ENCODE measurements at places on chromosomes 2 and 18. TPM values are rescaled to one million over a fixed set of nuclear protein-coding genes. Genes with fewer than 3 reads are reported as not detected.

DNA sequence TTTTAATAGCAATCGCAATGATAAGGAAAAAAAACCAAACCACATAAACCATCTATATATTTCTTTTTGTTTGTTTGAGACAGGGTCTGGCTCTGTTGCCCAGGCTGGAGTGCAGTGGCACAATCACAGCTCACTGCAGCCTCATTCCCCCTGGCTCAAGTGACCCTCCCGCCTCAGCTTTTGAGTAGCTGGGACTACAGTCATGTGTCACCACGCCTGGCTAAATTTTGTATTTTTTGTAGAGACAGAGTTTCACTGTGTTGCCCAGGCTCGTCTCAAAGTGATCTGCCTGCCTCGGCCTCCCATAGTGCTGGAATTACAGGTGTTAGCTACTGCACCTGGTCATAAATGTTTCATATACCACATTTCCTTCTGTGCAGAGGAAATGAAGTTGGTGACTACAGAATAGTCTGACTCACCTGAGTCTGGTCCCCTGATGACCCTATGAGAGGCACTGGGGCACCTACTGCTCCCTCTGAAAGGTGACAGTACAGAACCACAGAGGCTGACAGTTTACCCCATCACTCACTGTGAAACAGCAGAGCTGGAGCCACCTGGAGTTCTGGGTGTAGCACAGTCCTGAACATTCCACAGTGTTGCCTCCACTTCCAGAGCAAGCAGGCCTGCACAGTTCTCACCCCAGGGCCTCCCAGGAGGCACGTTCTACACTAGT, 183.7 kb upstream of the PXDN start:
- H3K36me3 ChIP-seq = no peaks in the 10 kb centered on the region
- no peaks in the 10 kb centered on the region for H3K4me1 ChIP-seq
- H3K27me3 ChIP-seq = no peaks in the 10 kb centered on the region
- no peak overlapping the region for H3K27ac ChIP-seq
- H3K4me3 ChIP-seq = no peak overlapping the region

DNA sequence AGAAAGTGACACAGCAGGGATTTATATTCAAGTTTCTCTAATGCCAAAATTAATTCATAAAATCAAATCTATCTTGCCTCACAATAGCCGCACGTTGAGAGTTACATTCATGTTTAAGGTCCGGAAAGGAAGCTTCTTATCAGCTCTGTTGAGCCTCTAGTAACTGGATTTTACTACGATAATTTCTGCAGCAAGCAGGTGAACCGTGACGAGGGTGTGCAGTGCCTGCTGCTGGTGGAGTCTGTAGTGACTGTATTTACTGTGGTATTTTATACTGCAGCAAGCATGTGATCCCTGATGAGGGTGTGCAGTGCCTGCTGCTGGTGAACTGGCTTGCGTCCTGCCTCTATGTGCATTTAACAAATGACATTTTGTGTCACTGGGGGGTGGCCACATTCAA, 120.0 kb downstream of the SNTG2 start:
- no peaks in the 10 kb centered on the region for H3K4me1 ChIP-seq
- no peaks in the 10 kb centered on the region for H3K36me3 ChIP-seq
- DNase-seq = no peak
- no peaks in the 10 kb centered on the region for H3K27me3 ChIP-seq
- H3K4me3 ChIP-seq = no peak overlapping the region

DNA sequence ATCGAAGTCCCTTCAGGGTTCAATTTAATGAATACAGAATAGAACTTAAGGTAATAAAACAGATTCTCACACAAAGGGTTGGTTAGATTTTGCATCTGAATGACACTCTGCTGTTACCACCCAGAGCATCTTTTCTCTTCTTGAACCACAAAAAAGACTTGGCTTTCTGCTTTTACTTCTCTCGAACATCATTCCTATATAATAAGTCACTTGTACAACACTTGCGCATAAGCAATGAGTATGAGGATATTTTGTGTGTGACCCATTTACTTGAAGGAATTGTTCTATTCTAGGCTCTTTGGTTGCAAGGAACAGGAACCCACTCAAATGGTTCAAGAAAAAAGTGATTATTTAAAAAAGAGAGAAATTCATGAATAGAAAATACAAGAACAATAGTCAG, 126.2 kb downstream of the NUP35 start:
- no peaks in the 10 kb centered on the region for H3K36me3 ChIP-seq

Gene CYP26B1
- total RNA-seq = not detected

- H3K27ac ChIP-seq = no peak overlapping the region
- no peaks in the 10 kb centered on the region for H3K36me3 ChIP-seq
- H3K4me1 ChIP-seq = no peaks in the 10 kb centered on the region
- H3K27me3 ChIP-seq = no peaks in the 10 kb centered on the region
- H3K4me3 ChIP-seq = no peak overlapping the region
Measured at GRCh38 chr2:68925295-68925896, 27.3 kb downstream of the GKN2 start.

Gene PLCL1
- total RNA-seq = not detected

DNA sequence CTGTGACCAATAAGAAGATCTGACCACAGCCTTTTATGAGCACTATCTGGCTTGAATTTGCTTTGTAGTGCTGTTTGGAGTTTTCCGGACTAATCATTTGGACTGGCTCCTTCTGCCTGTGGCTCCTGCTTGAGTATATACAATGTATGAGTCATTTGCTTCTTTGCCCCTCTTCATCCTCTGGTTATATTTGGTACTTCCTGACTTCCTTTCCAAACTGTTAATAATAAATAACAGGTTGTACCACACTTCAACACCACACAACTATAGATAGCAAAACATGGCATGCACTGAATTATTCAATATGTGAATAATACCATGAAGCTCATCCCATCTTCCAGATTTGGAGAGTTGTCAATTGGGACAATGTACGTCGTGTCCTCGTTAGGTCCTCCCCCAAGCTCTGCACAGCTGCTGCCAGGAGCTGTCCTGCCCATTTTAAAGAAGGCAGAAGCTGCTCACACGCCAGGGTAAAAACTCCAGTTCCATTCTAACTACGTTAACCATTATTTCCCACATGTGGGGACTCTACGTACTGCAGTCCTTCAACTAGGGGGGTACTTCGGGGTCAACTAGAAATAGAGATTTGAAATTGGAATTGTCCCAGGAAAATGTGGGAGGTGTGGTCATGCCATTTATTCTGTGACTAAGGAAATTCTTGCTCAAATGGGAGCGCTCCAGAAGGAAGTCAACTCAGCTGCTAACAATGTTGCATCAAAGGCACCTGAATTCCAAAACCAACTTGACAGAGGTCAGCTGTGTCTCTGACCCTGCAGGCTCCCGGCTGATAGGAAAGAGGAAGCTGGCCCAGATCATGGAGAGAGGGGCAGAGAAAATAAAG, 38.1 kb downstream of the ST8SIA5 start:
- H3K4me3 ChIP-seq = no peak overlapping the region
- no peak for DNase-seq
- H3K27ac ChIP-seq = no peak overlapping the region
- H3K4me1 ChIP-seq = no peaks in the 10 kb centered on the region

DNA sequence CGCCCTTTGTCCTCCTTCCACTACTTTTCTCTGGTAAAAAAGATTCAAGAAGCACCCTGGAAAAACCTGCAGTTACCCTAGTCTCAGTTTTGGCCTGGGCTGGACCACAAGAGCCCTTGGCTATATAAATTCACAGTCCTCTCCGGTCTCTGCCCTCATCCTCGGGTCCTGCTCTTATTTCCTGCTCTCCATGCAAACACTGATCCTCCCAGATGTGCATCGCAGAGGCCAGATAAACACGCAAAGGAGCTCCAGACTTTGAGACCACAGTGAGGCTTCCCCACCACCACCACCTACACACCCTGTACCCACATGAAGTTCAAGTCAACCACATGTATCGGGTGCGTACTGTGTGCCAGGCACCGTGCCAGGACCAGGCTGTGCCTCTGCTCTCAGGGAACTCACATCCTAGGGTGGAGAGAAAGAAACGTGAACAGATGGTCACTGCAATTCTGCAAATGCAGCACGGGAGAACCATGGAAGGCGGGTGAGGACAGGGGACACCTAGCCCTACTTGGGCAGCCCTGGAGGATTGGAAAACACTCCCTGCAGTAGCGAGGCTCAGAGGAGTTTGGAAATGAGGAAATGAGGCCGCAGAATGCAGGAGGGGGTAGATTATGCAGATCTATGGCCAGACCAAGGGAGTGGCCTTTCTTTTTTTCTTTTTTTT, 7.4 kb downstream of the CTDSP1 start:
- peak; percentile 60 for DNase-seq
- H3K27ac ChIP-seq = peak overlapping the region; percentile 87
- peaks cover 11% of the 10 kb centered on the region for H3K4me1 ChIP-seq
- H3K27me3 ChIP-seq = no peaks in the 10 kb centered on the region
- peaks cover 26% of the 10 kb centered on the region for H3K36me3 ChIP-seq

DNA sequence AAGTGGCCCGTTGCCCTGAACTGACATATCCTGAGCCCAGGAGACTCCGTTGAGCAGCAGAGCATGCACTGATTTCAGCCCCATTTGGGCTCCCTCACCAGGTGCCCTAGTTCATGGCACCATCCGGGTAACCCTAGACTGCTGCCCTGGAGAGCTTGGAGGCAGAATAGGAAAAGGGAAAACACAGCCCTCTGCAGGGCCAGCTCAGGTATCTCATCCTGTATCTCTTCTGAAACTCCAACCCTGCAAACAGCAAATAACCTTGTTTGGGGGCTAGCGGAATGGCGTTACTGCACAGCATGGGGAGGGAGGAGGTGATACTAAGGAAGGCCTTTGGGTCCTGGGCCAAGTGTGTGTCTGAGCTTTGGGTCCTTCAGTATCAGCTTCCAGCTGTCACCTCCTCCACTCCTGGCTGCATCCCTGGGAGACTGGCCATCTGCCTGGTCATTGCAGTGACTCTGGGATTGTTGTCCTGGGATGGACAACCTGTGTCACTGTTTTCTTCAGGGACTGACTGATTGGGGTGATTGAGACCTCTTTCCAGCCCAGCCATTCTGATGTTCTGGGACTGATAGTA, 233.8 kb upstream of the SKOR2 start:
- no peaks in the 10 kb centered on the region for H3K36me3 ChIP-seq
- H3K27me3 ChIP-seq = no peaks in the 10 kb centered on the region
- no peak overlapping the region for H3K27ac ChIP-seq
- no peaks in the 10 kb centered on the region for H3K4me1 ChIP-seq

DNA sequence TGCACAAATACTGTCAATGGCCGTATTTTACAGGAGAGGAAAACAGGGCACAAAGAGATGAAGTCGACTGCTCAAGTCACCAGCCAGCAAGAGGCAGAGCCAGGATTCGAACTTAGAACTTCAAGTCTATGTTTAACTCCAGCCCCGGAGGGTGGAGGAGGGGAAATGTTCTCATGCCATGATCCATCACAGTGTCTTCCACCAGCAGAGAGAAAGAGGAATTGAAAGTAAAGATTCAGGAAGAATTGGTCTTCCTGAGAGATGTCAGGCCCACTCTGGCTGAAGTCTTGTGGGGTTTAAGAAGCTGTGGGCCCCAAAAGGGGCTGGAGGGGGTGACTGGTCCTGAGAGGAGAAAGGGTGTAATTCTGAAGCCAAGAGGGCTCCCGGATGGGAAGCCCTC, 260.0 kb downstream of the TNS1 start:
- H3K27ac ChIP-seq = no peak overlapping the region
- H3K4me1 ChIP-seq = no peaks in the 10 kb centered on the region
- no peaks in the 10 kb centered on the region for H3K36me3 ChIP-seq
- H3K27me3 ChIP-seq = peaks cover 6% of the 10 kb centered on the region
- no peak overlapping the region for H3K4me3 ChIP-seq
- peak; percentile 31 for DNase-seq

- no peak overlapping the region for H3K27ac ChIP-seq
- peak; percentile 91 for DNase-seq
- H3K27me3 ChIP-seq = no peaks in the 10 kb centered on the region
Measured at GRCh38 chr2:241009601-241010530, 11.4 kb downstream of the SNED1 start.

DNA sequence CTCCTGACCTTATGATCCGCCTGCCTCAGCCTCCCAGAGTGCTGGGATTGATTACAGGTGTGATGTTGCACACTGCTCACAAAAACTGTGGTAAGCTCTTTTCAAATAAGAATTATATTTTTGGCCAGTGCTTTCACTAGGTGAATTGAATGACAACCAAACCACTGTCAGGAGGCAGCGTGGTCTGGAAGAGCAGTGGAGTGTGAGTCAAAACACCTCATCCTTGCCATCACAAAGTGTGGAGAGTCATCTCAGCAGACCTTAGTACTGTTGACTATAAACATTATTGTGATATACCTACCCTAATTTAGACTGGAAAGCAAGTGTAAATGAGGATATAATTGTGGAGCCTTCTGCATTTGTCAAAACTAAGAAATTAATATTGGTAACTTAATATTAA, 61.3 kb downstream of the UBE2E3 start:
- DNase-seq = no peak
- H3K36me3 ChIP-seq = no peaks in the 10 kb centered on the region
- no peaks in the 10 kb centered on the region for H3K27me3 ChIP-seq
- H3K27ac ChIP-seq = no peak overlapping the region

Gene AQP12B
- not detected for total RNA-seq

Gene PAX8
- total RNA-seq = not detected

DNA sequence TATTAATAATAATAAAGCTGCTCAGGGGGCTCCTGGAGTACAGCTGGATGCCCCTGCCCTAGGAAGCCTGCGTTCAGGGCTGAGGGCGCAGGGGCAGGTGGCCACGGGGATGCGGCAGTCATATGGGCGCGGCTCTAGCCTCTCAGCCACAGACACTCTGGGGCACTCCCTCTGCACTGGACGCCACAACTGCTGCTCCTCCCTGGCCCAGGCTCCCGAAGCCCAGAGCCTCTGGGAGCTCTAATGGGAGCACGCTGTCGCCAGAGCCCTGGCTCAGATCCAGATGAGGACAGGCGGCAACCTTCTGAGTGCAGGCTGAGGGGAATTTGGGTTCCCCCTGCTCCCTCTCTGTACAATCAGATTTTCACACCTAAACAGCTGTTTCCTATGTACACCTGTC, 93.6 kb downstream of the MTCL1 start:
- H3K4me1 ChIP-seq = peaks cover 17% of the 10 kb centered on the region
- H3K27me3 ChIP-seq = peaks cover 42% of the 10 kb centered on the region
- no peak overlapping the region for H3K27ac ChIP-seq
- no peak overlapping the region for H3K4me3 ChIP-seq
- H3K36me3 ChIP-seq = no peaks in the 10 kb centered on the region
- no peak for DNase-seq

- peak overlapping the region; percentile 81 for H3K4me3 ChIP-seq
- H3K27ac ChIP-seq = peak overlapping the region; percentile 90
Measured at GRCh38 chr2:42809819-42810120, 17.4 kb upstream of the HAAO start.

- H3K4me1 ChIP-seq = peaks cover 4% of the 10 kb centered on the region
- H3K36me3 ChIP-seq = no peaks in the 10 kb centered on the region
- no peak for DNase-seq
Measured at GRCh38 chr2:46329803-46330775, 32.9 kb downstream of the EPAS1 start.

DNA sequence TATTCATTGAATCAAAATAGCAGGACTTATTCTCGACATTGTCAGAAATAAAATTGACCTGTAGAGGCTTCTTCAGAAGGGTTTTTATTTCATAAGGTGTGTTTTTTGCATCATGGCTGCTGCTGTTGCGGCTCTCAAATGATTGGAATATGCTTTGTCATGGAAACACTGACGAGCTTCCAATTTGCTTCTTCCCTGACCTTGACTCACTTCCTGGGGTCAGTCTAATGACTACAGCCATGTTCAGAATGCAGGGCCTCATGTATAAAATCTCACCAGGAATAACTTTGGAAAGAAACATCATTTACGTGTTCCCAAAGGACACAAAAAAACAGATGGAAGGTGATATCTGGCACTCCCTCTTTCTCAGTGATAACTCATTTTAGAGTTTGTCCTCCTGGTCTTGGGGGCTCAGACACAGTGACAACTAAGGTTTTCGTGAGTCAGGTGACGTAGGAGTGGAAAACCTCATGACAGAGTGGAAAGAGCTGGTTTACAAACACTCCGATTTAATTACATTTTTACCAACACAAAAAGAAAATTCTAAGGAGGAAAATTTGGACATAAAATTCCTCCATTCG, 467.0 kb upstream of the RAB12 start:
- DNase-seq = no peak
- H3K27me3 ChIP-seq = no peaks in the 10 kb centered on the region
- H3K27ac ChIP-seq = no peak overlapping the region
